ENCODE measurements at places on chromosomes 13 and 19.

GRCh38 chr19:49593233-49594113 lies 2.5 kb downstream of the PRR12 start:
- peak; percentile 95 for DNase-seq

- no peak for DNase-seq
Observed at GRCh38 chr13:47846886-47847285, 154.2 kb downstream of the SUCLA2 start.

GRCh38 chr19:940591-941291 lies 14.9 kb downstream of the ARID3A start:
- peak; percentile 38 for DNase-seq

GRCh38 chr13:72469906-72470305 lies 257.5 kb downstream of the MZT1 start:
- no peak for DNase-seq

GRCh38 chr19:51166846-51167490 lies 24.9 kb downstream of the SIGLEC7 start:
- DNase-seq: no peak

- DNase-seq: no peak
Observed at GRCh38 chr13:75416327-75417011, 65.5 kb downstream of the TBC1D4 start.

GRCh38 chr13:59806801-59807200 lies 356.9 kb downstream of the DIAPH3 start:
- no peak for DNase-seq

DNA sequence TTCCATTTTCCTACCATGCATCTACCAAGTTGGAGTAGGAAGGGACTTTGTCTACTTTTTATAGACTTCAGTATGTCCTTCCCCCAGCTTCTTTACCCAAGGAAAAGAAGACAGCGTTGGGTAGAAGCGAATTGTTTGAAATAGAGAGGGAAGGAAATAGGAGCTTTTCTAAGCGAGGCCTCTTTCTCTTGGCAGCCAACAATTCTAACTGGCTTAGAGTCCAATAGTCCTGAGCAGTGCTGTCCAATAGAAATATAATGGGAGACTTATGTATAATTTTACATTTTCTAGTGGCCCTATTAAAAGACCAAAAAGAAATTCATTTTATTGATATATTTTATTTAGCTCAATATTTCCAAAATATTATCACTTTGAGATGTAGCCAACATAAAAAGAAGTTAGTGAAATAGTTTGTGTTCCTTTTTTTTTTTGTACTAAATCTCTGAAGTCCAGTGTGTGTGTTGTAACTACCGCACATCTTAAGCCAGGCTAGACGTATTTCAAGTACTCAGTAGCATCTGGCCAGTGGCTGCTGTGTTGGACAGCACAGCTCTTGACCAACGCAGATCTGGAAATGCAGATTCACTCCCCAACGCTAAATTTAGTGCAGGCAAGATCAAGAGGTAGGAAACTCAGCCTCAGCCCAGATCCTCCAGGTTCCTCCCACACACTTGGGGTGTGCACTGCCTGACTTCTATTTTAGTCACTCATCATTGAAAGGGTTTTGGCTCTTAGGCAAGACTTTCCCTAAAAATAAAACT lies 179.2 kb downstream of the SHISA2 start:
- no peak for DNase-seq

- no peak for DNase-seq
Observed at GRCh38 chr13:20848203-20848602, 54.3 kb downstream of the XPO4 start.

DNA sequence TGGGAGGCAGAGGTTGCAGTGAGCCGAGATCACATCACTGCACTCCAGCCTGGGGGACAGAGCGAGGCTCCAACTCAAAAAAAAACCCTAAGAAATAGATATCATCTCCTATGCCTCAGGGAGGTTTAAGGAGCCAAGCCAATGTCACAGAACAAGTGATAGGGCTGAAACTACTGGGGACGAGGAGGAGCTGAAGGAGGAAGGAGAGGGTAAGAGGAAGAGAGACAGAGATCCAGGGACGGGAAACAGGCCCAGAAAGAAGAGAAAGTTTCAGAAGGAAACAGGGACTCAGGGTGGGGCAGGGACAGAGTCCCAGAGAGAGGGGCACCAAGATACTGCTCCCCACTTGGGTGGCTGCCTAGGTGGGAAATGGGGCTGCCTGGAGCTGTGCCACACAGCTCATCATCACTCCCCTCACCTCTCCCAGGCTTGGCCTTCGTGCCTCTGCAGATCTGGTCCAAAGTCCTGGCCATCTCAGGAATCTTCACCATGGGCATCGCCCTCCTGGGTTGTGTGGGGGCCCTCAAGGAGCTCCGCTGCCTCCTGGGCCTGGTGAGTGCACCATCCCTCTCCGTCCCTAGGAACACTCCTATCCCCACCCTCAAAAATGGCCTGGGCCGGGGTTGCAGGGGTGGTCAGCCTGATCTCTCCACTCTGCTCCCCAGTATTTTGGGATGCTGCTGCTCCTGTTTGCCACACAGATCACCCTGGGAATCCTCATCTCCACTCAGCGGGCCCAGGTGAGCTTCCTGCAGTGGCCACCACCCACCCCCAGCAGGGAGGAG lies 1.5 kb downstream of the CD37 start:
- no peak for DNase-seq

- no peak for DNase-seq
Observed at GRCh38 chr13:81487151-81487550, 1146.2 kb upstream of the SPRY2 start.

GRCh38 chr19:2186071-2186846 lies 22.5 kb downstream of the DOT1L start:
- DNase-seq: no peak

- DNase-seq: no peak
Observed at GRCh38 chr13:34750078-34750931, 191.8 kb upstream of the NBEA start.

GRCh38 chr19:33443638-33444561 lies 70.4 kb downstream of the CEBPG start:
- no peak for DNase-seq

DNA sequence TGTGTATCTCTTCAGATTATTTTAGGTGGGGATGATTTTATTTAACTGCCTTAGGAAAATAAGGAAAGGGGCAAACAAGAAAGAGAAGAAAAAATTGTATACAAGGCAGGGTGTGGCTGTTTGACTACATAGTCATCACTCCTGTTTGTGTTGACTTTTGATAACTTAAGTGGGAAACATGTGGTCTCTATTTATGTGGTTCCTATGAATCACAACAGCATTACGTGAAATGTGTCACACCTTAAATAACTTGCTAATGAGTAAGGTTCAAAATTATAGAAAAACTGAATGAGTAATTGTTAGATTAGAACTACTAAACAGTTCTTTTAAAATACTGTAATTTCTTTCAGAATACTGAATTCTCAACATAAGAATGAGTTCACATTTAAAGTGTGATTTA lies 69.3 kb downstream of the LMO7 start:
- DNase-seq: no peak

DNA sequence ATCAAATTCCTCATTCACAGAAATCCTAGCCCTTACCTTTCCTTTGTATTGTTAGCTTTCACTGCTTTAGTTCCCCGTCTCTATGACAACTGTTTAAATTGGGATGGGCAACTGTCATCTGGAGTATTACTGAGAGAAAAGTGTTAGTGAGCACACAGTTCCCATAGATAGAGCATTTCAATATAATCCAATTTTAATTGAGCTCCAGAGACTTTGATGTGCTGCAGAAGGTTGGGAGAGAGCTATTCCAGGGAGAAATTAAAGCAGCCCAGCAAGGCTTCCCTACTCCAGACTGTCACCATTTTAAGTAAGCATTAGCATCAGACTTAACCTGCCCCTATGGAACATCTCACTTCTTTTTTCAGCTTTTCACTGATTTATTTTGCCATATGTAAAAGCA lies 55.0 kb upstream of the MAB21L1 start:
- DNase-seq: no peak

- no peak for DNase-seq
Observed at GRCh38 chr13:29954082-29955028, 103.9 kb upstream of the UBL3 start.

- DNase-seq: no peak
Observed at GRCh38 chr13:19561585-19561984, 253 bp upstream of the TPTE2 start.

- no peak for DNase-seq
Observed at GRCh38 chr19:13521066-13521465, 14.8 kb upstream of the CACNA1A start.

- DNase-seq: no peak
Observed at GRCh38 chr13:34308725-34309124, 490.8 kb downstream of the RFC3 start.

DNA sequence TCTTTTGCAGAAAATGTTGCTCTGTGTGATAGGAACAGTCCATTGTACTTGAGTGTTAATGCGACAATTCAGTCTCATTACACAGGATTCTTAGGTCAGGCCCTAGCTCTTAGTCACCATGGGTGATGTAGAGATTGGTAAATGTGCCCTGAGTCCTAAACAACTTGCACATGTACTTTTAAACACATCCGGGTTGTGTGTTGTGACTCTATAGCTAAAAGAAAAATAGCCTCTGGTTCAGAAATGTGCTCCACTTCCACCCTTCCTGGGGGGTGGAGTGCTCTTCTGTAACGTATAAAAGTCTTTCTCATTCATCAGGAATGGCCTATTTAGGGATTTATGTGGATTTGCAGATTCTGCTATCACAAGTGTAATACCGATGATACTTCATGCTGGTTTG lies 5.2 kb downstream of the SPATA13 start:
- no peak for DNase-seq

DNA sequence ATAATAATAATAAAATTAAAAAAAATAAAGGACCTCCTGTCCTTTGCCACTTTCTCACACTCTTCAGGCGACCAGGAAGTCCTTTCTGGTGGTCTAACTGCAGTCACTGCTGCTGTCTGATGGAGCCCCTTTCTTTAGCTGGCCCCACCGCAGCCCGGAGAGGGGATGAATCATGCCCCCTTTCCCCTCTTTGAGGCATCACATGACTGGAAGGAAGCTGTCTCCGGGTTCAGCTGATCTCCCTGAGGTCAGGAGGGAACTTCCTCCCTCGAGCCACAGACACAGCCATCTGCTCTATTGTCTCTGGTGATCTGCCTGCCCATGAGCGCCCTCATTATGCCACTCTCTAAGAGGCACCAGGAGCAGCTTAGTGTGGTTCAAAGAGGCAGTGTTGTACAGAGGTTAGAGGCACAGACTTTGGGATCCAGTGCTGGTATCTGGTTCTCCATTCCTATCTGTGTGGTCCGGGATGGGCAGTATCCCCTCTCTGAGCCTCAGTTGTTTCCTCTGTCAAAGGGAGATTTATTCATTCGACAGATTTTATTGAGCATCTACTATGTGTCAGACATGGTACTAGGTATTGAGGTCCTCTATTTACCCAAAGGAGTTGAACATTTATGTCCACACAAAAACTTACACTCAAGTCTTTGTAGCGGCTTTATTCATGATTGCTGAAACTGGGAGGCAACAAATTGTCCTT lies 30.0 kb downstream of the VAV1 start:
- peak; percentile 63 for DNase-seq

DNA sequence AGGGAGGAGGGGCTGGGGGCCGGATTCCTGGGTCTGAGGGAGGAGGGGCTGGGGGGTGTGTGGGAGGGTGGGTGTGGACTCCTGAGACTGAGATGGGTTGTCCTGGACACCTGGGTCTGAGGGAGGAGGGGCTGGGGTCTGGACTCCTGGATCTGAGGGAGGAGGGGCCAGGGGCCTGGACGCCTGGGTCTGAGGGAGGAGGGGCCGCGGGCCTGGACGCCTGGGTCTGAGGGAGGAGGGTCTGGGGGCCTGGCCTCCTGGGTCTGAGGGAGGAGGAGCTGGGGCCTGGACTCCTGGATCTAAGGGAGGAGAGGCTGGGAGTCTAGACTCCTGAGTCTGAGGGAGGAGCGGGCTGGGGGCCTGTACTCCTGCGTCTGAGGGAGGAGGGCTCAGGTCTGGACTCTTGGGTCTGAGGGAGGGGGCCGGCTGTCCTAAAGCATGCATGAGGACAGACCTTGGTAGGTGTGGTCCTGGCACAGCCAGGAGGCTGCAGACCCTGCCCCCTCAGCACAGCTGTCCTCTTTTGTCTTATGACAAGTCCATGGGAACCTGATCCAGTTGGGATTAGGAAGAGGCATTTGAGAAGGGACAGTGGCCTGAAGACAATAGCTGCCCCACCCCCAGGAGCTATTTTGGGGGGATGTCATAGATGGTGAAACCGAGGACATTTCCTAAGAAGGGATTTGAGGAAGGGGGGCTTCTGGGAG lies 1.3 kb downstream of the TNNT1 start:
- DNase-seq: no peak

DNA sequence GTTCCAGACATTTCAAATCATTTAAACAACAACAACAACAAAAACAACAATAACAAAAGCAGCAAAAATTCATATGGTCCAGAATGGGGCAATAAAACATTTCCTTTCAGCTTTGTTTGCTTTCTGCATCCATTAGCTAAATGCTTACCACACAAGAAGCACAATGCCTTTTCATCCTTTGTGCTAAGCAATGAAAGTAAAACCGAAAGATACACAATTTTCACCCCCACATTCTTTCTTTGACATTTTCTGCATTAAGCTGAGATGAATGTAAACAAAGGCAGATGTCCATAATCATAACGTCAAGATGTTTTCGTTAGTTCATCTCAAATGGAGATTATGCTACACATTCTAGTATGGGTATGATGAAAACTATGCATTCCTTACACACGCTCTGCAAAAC lies 568.5 kb downstream of the SLITRK6 start:
- DNase-seq: no peak

DNA sequence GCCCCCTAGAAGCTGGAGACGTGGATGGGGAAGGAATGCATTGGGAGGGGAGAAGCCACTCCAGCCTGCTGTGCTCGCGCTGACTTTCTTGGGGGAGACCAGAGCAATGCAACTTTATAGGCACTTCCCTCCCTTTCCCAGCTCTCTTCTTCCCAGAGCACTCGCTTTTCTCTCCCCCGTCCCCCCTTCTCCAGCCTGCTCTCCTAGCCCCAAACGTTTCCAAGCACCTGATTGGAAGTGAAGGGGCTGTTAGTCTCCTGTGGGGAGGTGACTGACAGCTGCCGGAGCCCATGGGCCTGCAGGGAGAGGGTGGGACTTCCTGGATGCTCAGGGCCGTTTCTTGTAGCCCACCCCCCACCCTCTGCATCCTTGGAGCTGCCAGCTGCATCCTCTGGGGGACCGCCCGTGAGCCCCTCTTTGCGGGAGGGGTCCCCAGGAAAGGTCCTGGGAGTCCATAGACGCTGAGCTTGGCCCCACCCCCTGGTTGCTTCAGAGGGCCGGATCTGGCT lies 2.5 kb downstream of the HDGFL2 start:
- DNase-seq: no peak
